ENCODE measurements at places on chromosomes 7 and 10. TPM values are rescaled to one million over a fixed set of nuclear protein-coding genes. Genes with fewer than 3 reads are reported as not detected.

GRCh38 chr7:128662091-128662490, 10.0 kb upstream of the GARIN1A start:
- H3K4me3 ChIP-seq, result no peak overlapping the region
- no peaks in the 10 kb centered on the region for H3K27me3 ChIP-seq
- peaks cover 5% of the 10 kb centered on the region for H3K36me3 ChIP-seq
- no peak overlapping the region for H3K27ac ChIP-seq

DNA sequence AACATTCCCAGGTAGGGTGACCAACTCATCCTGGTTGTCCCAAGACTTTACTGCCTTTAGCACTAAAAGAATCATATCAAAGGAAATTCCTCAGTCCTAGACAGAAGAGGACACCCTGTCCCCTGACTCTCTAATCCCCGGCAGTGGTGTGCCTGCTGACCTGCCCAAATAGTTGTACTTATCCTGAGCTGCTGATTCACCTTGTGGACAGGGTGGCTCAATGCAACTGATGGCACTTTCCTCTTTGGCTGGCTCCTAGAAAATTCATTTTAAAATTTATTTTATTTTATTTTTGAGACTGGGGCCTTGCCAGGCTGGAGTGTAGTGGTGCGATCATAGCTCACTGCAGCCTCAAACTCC, 111.7 kb downstream of the JCAD start:
- H3K27ac ChIP-seq, result no peak overlapping the region
- no peaks in the 10 kb centered on the region for H3K27me3 ChIP-seq
- H3K4me1 ChIP-seq, result no peaks in the 10 kb centered on the region
- H3K36me3 ChIP-seq, result no peaks in the 10 kb centered on the region
- no peak overlapping the region for H3K4me3 ChIP-seq
- DNase-seq, result no peak

DNA sequence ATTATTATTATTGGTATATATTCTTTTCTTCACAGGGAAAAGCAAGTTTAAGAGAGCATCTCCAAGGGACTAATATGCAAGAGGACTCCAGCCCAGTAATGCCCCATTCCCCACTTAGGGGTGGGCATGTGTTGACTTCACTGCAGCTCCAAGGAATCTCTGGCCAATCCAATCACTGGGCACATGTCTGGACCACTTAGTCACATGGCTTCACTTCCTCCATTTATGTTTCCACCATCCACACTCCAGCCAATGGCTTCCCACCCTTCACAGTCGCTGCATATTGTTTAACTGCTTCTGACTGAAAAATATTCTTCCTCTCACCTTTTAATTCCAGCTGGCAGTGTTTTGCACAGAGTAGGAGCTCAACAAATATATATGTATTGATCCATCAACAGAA, 43.6 kb downstream of the FBXL13 start:
- no peaks in the 10 kb centered on the region for H3K36me3 ChIP-seq
- no peak for DNase-seq
- no peak overlapping the region for H3K27ac ChIP-seq
- H3K27me3 ChIP-seq, result no peaks in the 10 kb centered on the region

DNA sequence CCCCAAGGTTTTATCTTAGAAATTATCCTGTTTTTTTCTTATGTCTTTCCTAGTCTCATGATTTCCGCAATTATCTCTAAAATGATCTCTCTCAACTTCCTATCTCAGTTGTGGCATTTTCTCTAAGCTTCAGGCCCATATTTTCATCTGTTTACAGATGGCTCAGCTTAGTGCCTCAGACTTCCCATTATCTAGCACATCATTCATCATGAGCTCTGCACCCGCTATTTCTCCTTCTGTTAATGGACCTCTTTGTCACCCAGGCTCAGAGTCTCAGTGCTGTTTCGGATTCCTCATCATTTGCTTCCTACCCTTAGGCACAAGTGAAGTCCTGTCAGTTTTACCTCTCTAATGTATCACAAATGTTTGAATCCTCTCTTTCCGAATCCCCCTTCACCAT, 84.1 kb downstream of the BMPR1A start:
- H3K4me1 ChIP-seq, result no peaks in the 10 kb centered on the region
- no peak for DNase-seq
- no peak overlapping the region for H3K27ac ChIP-seq
- no peaks in the 10 kb centered on the region for H3K27me3 ChIP-seq
- no peak overlapping the region for H3K4me3 ChIP-seq
- H3K36me3 ChIP-seq, result peaks cover 14% of the 10 kb centered on the region

- H3K27ac ChIP-seq, result no peak overlapping the region
- peaks cover 74% of the 10 kb centered on the region for H3K4me1 ChIP-seq
- no peaks in the 10 kb centered on the region for H3K27me3 ChIP-seq
- no peak for DNase-seq
- no peaks in the 10 kb centered on the region for H3K36me3 ChIP-seq
These were observed 2.5 kb downstream of the RASSF4 start for GRCh38 chr10:44961931-44962750.

DNA sequence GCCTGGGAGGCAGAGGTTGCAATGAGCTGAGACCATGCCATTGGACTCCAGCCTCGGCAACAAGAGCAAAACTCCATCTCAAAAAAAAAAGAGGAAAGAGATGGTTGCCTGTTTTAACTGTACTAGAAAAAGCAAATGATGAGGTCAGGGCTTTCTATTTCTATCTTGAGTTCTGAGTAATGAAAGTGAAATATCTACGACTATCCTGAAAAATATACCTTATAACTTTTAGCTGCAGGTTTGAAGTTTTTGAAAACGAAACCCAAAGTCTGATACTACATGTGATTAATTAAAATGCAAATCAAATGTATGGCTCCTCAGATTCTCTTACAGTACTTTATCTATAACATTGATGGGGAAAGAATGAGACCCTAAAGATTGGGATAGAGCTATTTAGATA, 636.2 kb upstream of the LRRN3 start:
- no peak for DNase-seq
- H3K4me1 ChIP-seq, result no peaks in the 10 kb centered on the region
- H3K36me3 ChIP-seq, result no peaks in the 10 kb centered on the region
- H3K27ac ChIP-seq, result no peak overlapping the region

DNA sequence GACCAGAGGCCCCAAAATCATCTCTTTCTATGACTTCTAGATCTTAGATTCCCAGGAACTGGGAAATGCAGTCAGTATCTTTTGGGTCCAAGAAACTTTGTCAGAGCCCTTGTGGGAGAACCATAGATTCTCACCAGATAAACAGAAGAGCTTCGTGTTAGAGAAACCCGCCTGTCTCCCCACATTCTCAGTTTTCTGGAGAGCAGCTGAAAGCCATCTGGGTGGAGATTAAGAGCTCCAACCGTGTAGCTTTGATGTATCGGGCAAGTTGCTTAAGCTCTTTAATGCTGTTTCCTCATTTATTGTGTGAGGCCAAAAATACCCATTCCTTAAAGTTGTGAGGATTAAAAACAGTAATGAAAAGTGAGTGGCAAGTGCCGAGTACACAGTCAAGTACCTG, 107.6 kb downstream of the WDR37 start:
- H3K27me3 ChIP-seq, result peaks cover 4% of the 10 kb centered on the region
- H3K4me3 ChIP-seq, result no peak overlapping the region
- no peaks in the 10 kb centered on the region for H3K4me1 ChIP-seq
- H3K27ac ChIP-seq, result no peak overlapping the region
- no peaks in the 10 kb centered on the region for H3K36me3 ChIP-seq
- DNase-seq, result no peak

DNA sequence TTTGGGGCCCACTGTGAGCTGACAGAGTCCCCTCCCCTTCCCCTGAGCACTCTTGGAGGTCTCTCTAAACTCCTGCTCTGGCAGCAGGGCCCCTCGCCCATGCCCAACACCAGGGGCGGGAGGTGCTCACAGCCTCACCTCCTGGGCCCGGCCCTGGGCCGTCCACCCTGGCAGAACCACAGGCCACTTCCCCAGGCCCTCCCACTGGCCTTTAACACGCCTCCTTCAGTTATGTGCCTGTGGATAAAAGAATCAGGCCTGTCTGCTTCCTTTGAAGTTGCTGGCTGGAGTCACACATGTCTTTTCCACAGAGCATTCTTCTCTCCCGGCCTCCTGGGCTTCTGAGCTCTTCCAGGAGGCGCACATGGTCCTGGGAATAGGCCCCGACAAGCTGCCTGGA, 10.2 kb downstream of the MYL10 start:
- no peak overlapping the region for H3K4me3 ChIP-seq
- H3K27ac ChIP-seq, result no peak overlapping the region
- DNase-seq, result no peak
- no peaks in the 10 kb centered on the region for H3K4me1 ChIP-seq

DNA sequence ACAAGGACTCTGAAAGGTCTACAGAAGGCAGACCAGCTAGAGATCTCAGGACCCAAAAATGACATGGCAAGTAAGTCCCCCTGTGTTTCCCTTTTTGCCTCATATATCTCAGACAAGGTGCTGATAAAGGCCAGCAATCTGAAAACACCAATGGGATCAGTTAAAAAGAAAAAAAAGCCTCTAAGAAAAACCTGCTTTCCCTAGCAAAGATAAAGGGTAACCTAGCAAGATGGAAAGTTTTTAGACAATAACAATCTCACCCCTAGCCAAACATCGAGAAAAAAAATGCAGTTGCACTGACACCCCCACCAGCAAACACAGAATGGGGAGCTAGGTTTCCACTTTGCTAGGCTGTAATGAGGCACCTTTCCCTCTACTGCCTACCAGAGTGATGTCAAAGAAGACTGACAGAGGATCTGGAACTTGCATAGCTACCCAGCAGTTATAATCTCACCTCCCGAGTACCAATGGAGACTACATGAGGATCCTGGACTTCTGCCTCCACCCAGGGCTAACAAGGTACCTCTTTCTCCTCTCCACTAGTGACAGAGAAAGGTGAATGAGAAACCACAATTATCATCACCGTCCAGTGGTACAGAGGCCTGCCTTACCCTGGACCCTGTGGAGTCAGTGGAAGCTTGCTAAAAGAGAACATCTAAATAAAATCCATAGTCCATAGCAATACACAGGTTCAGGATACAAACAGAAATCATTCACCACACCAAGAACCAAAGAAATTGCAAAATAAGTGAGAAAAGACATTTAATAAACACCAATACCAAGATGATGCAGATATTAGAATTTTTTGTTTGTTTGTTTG, 240.8 kb downstream of the ARHGAP12 start:
- no peaks in the 10 kb centered on the region for H3K4me1 ChIP-seq
- no peaks in the 10 kb centered on the region for H3K36me3 ChIP-seq
- H3K4me3 ChIP-seq, result no peak overlapping the region
- no peak overlapping the region for H3K27ac ChIP-seq
- H3K27me3 ChIP-seq, result no peaks in the 10 kb centered on the region
- no peak for DNase-seq

- H3K27ac ChIP-seq, result no peak overlapping the region
- DNase-seq, result no peak
- H3K27me3 ChIP-seq, result no peaks in the 10 kb centered on the region
These were observed 4.6 kb downstream of the OAT start for GRCh38 chr10:124414076-124414475.

DNA sequence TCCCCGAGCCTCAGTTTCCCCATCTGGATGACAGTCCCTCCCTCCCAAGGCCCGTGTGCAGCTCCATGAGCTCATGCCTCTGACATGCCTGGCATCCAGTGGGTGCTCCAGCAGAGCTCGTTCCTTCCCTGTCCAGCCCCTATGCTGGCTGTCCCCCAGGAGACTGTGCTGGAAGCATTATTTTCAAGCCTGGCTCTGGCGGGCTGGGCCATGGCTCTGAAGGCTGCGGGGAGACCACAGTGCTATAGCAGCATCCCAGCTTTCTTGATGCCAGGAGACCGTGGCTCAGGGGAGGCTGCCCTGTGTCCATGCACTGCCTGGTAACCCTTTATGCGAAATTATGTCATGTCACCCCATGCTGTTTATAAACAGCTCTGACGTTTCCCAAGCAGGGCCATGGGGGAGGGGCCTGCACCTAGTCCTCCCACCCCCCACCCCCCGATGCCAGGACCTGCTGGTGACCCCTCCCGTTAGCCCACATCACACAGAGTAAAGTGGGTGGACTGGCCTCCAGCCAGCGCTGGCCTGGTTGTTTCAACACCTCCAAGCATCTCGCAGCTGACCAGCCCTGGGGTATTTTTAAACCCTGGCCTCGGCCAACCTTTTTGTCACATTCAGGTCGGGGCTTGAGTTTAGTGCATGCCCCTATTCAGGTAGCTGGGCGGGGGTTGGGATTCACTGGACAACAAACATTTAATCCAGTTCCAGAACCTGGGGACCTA, 105.9 kb upstream of the ZNF716 start:
- H3K27ac ChIP-seq, result no peak overlapping the region
- no peak for DNase-seq
- H3K4me1 ChIP-seq, result no peaks in the 10 kb centered on the region
- no peak overlapping the region for H3K4me3 ChIP-seq

GRCh38 chr7:105792488-105793370, 83.7 kb downstream of the ATXN7L1 start:
- H3K4me1 ChIP-seq, result peaks cover 1% of the 10 kb centered on the region
- no peak overlapping the region for H3K27ac ChIP-seq
- no peaks in the 10 kb centered on the region for H3K27me3 ChIP-seq
- no peaks in the 10 kb centered on the region for H3K36me3 ChIP-seq
- DNase-seq, result no peak
- no peak overlapping the region for H3K4me3 ChIP-seq

GRCh38 chr7:139541600-139542307, 18.3 kb downstream of the CLEC2L start:
- no peak overlapping the region for H3K27ac ChIP-seq
- DNase-seq, result no peak
- H3K27me3 ChIP-seq, result no peaks in the 10 kb centered on the region
- no peak overlapping the region for H3K4me3 ChIP-seq

DNA sequence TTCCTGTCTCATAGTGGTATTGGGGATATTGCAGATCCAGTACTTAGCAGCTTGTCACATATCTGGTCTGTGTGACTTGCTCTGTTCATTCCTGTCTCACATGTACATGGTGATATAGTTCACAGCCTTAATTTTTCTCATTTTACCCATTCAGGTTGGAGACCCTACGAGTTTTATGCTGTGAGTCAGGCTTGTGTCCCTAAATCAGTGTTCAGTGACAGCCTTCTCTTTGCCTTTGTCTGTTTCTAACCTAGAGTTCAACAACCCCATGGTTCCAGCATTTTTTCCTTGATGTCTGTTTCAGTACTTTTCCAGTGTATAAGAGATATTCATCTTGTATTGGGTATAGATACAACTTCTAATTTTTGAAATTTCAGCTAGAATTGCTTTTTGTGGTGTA, 1016.2 kb downstream of the LRMDA start:
- no peak overlapping the region for H3K27ac ChIP-seq
- no peak overlapping the region for H3K4me3 ChIP-seq
- no peak for DNase-seq

GRCh38 chr7:108234971-108235450, 104.8 kb upstream of the LAMB4 start:
- no peak for DNase-seq
- H3K27me3 ChIP-seq, result no peaks in the 10 kb centered on the region
- H3K27ac ChIP-seq, result no peak overlapping the region
- H3K4me3 ChIP-seq, result no peak overlapping the region

The FOXL3 gene
- not detected for total RNA-seq

The KIF20B gene
- 24.0 TPM for total RNA-seq

The VWA2 gene
- total RNA-seq, result not detected

The GJC3 gene
- not detected for total RNA-seq

The AKAP9 gene
- total RNA-seq, result 54.4 TPM

The CPA2 gene
- total RNA-seq, result not detected

The ZNF804B gene
- not detected for total RNA-seq

The ST8SIA6 gene
- 0.13 TPM for total RNA-seq

Data from activated B cell treated with CpG ODN at 0.5 μM for 24 hours (primary cell).